ENCODE measurements at places on chromosomes 11 and 22. TPM values are rescaled to one million over a fixed set of nuclear protein-coding genes. Genes with fewer than 3 reads are reported as not detected.

Gene OR4D5
- not detected for total RNA-seq

Gene SLC43A3
- 1.2 TPM for total RNA-seq

Gene YAP1
- 116 TPM for total RNA-seq

Gene DERL3
- not detected for total RNA-seq

Gene MAP6
- 4.2 TPM for total RNA-seq
